ENCODE measurements at places on chromosomes 1 and 21. TPM values are rescaled to one million over a fixed set of nuclear protein-coding genes. Genes with fewer than 3 reads are reported as not detected.
A peak's percentile ranks its signal among the peaks of the same experiment; 100 is the strongest.

- DNase-seq: no peak
Observed at GRCh38 chr1:96296991-96297390, 424.6 kb upstream of the PTBP2 start.

GRCh38 chr1:204417074-204417997 is 5.7 kb upstream of the PPP1R15B start:
- DNase-seq: no peak

GRCh38 chr1:170200621-170201397 is 55.0 kb downstream of the NTMT2 start:
- DNase-seq: no peak

GRCh38 chr1:43668956-43669355 is 19.0 kb downstream of the KDM4A start:
- DNase-seq: no peak

GRCh38 chr1:90605070-90605469 is 112.0 kb downstream of the BARHL2 start:
- DNase-seq: no peak

- no peak for DNase-seq
Observed at GRCh38 chr1:5253036-5253435, 598.6 kb downstream of the AJAP1 start.

DNA sequence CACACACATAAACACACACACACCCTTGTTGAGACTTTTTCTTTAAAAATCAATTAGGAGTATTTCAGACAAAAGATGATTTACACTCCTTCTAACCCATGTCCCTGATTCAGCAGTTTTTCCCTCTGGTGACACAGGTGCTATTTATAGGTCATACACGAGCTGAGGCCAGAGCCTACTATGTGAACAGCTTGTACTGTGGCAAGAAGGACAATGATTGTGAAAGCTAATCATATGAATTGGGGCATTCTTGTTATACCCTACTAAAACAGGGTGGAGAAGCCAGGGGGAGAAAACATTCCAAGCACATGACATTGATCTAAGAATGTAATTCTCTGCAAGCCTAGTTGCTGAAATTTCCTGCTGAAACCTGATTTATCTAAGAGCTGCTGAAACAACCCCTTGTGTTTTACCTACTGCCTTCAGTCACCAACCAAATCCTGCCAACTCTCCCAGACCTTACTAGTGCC is 60.3 kb downstream of the XCL1 start:
- no peak for DNase-seq

DNA sequence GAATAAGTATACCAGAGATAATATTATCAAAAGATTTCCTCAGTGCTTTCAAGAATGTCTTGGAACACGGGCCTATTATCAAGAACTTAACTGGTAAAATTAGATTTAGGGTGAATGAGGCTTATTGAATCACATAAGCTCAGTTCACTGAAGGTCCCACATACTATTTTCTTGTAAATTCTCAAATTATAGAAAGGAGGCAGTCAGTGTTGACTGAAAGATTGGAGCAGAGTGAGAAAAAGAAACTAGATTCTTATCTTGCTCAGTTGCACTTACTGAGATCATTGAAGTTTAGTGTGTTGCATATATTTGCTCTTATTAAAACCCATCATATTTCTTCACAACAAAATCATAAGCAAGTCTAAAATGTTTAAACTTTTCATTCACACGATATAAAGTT is 3.9 kb upstream of the RGS1 start:
- no peak for DNase-seq

DNA sequence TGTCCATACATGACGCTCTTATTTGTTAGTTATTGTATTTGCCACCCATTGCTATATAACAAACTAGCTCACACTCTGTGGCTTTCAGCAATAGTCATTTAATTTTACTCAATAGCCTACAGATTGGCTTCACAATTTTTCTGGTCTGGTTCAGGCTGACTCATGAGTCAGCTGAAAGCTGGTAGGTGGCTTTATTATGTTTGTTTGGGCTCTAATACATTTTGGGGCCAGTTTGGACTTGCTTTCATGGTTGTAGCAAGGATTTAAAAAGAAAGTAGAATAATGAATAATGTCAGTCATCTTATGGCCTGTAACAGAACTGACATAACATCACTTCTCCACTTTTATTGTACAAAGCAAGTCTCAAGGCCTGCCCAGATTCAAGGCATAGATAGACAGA is 338.7 kb downstream of the LRRIQ3 start:
- DNase-seq: no peak

CDKN2C gene
- not detected for total RNA-seq

DNA sequence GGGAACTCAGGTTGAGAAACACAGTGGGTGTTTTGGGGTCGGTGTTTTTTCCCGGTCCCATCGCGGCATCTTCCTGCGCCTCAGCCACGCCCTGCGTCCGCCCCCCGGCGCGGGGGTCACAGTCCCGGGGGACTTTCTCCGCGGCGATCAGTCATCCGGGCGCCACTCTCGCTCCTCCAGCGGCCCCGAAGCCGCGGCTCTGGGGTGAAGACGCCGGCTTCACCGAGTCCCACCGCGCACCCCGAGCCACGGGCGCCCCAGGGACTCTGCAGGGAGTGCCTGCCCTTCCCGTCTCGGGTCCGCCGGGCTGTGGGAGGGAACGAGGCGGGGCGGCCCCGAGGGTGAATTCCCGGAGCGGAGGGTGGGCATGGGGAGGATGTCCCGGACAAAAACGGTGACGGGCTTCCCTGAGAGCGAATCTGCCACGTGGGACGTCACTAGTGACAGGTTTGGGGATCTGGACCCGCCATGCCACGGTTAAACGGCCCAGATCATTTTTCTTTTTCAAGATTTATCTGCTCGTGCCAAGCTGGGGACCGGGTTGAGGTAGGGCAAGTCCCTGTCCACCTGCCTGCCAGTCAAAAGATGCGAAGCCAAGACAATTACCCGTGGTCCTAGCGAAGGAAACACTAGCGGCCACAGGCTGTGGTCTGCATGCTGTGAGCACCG is 717 bp upstream of the BATF3 start:
- DNase-seq: peak; percentile 59

GRCh38 chr1:23704834-23705495 is 13.4 kb downstream of the RPL11 start:
- no peak for DNase-seq

DNA sequence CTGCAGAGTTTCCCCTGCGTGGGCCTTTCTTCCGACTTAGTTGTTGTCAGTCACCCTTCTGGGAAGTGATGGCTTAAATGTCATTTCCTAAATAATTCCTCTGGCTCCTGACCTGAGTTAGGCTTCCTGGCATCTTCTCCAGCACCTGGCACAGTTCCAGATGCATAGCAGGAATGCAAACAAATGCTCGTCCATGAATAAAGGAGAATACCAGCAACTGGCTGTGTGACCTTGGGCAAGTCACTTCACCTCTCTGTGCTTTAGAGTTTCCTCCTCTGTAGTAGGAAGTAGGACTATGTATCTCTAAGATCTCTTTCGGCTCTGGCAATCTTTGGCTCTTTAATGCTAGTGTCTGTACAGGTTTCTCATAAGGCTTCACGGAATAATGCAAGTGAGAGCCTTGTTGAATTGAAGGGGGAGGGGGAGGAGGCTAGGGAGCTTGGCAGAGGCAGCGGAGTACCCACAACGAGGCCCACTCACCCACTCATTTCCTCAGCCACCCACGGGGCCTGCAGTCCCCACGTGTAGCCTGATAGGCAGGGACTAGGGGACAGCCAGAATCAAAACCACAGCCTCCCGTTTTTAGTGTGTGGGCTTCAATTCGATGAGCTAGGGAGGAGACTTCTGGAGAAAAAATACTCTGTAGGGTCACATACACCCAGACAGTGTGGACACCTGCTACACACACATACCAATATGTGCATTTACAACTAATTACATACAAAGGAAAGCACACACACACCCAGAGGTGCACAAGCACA is 48.1 kb downstream of the TENT5C start:
- DNase-seq: no peak

DNA sequence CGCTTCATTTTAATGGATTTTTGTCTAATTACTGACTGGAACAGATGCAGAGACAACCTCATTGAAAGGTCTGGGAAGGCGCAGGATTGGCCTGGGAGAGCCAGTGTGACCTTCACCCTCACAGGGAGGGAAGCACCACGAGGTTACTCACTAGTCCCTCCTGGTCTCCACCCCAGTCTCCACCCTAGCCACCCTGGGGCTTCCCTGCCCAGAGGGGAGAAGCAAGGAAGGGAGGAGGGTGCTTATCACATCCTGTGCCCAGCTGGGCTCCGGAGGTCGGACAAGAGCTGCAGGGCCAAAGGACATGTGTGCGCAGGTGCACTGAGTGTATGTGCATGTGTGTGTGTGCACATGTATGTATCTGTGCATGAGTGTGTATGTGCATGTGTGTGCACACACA is 220.1 kb upstream of the VAMP3 start:
- DNase-seq: no peak

HOOK1 gene
- total RNA-seq: 9.1 TPM

DNA sequence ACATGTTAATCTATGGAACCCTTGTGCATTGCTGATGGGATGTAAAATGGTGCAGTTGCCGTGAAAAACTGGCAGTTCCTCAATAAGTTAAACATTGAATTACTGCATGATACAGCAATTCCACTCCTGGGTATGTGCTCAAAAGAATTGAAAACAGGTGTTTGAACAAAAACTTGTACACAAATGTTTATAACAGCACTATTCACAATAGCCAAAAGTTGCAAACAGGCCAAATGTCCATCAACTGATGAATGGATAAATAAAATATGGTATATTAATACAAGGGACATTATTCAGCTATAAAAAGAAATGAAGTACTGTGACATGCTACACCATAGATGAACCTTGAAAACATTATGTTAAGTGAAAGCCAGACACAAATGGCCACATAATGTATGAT is 17.7 kb upstream of the SRSF10 start:
- no peak for DNase-seq

- no peak for DNase-seq
Observed at GRCh38 chr1:45862008-45862407, 58.6 kb downstream of the MAST2 start.

GRCh38 chr1:38527373-38527966 is 332.1 kb downstream of the RRAGC start:
- DNase-seq: peak; percentile 49

TRIM67 gene
- total RNA-seq: not detected

- DNase-seq: no peak
Observed at GRCh38 chr1:185934476-185935189, 200.4 kb downstream of the HMCN1 start.

DNA sequence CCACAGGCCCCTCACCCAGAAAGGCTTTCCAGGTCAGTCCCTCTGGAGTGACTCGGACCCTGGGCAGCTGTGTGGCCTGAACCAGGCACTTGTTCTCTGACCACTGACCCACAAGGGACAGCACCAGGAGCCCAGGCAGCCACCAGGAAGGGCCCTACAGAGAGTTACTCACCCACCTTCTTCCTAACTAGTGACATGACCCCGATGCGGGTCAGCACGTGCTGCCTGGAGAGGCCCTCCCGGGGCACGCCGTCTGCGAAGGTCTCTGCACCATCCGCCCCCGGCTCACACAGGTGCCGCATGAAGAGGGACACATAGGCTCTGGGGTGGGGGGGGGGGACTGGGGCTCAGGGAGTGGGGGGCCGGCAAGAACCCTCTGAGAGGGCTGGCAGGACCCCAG is 55.8 kb downstream of the CHD5 start:
- DNase-seq: no peak

DNA sequence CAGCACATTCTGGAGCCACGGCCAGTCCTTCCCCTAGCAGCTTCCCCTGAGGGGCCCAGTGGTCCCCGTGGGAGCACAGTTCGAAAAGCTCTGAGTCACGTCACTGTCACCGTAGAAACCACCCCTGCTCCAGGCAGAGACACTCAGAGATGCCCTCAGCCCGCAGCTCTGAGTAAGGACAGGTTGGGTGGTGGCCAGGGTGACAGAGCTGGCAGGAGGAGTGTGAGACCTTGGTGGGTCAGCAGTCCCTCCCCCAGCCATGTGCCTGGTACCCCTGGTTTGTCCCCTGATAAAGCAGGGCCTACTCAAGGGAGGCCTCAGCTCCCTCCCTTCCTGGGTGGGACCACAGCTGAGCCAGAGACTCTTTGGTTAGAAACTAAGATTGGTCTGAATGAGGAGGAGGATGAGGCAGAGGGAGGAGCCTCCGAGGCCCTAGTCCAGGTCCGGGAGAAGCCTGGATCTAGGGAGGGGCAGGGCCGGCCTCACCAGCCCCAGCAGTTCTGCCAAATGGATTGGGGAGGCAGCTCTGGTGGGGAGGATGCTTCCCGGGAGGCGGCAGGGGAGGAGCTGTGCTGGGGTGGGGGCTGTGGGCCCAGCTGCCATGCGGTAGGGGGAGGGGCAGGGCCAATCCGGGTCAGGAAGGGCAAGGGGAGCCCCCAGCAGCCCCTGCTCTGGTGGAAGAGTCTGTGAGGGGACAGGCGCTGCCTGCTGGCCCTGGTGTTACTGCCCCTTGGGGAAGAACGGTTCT is 55.2 kb downstream of the SLC9A1 start:
- peak; percentile 80 for DNase-seq

RNF220 gene
- 189 TPM for total RNA-seq

MANEAL gene
- 9.9 TPM for total RNA-seq

- DNase-seq: peak; percentile 49
Observed at GRCh38 chr1:34002810-34003209, 138.9 kb downstream of the HMGB4 start.

- no peak for DNase-seq
Observed at GRCh38 chr1:114976891-114977290, 52.7 kb upstream of the TSHB start.

GRCh38 chr1:224251741-224252146 is 68.7 kb downstream of the DEGS1 start:
- DNase-seq: no peak

- peak; percentile 52 for DNase-seq
Observed at GRCh38 chr1:89794406-89794805, 26.4 kb upstream of the LRRC8D start.

DNA sequence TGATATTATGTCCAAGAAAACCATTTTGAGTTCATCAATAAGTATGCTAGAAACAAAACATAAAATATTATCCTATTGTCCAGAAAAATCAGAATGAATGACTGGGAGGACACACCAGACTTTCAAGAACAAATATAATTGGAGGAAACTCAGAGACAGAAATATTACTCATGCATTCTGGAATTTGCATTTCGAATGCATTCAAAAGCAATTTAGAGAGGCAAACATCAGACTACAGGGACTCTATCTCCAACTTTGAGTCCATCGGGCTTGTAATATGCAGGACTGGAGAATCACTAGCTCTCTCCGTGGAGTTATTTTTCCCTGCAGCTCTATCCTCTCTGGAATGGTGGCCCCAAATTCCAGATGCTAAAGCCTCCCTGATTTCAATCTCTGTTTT is 161.8 kb downstream of the CDC42BPA start:
- DNase-seq: no peak

DNA sequence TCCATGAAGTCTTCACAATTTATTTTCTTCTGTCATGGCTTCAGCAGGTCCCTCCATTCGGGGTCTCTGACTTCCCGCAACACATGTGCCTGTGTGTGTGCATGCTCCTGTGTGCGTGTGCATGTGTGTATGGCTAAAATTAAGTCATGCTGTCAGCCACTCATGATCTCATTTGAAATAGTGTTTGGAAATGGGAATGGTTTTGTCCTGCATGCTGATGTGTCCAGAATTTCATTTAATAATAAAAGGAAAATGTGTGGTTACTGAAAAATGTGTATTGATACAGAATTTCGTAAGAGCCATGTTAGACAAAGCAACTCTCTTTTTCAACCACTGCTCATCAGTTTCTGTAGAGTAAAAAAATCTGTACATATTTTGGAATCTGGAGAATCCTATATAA is 123.8 kb upstream of the PRDX6 start:
- no peak for DNase-seq
